RWPE1 (cell line): ENCODE measurements at places on chromosomes 16 and 17.
A peak's percentile ranks its signal among the peaks of the same experiment; 100 is the strongest.

- DNase-seq, result peak; percentile 32
Observed at GRCh38 chr17:16352667-16353316, 477 bp downstream of the CENPV start.

DNA sequence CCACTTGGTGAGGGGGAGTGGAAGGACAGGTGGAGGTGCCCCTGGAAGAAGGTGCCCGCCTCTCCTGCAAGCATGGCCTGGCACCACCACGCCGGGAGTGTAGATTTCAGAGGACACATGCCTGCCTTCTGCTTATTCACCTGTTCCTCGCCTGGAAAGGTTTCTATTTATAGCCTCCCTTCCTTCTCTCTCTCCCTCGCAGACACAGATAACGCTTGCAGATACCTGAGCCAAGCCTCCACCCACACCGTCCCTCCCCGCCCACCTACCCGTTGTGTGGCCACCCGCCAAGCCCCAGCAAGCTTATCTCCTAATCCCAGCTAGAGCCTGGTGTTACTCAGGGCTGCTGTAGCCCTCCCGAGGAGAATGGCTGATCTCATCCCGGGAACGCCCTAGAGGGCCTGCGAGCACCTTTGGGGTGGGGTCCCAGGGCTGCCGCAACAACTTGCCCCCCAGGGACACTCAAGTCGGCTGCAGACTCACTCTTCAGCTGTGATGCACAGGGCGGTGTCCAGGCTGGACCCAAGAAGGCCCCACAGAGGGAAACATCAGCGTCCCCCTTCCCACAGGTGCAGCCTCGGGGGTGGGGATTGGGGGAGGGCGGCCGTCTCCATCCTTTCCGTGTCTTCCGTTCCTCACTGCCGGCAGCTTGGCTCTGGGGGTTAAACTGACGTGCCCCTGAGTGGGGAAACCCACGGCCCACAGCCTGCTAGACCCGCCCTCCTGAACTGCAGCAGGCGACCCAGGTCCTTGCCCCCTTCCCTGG is 1.9 kb upstream of the SNAI3 start:
- no peak for DNase-seq

DNA sequence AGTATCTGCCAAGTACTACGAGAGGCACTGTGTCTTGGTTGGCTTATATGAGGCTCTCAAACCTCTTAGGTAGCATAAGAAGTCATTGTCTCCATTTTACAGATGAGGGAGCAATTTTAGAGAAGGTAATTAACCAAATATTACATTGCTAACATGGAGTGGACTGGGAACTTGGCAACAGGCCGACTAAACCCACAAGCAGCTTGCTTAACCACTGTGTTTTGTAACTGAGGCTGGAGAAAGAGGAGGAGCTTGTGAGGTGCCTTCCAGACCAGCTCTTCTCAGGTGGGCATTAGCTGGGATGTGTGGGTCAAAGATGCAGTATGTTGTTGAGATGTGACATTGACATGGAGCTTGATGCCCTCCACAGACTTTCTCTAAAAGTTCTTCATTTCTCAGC is 835.6 kb upstream of the RBFOX1 start:
- no peak for DNase-seq

- no peak for DNase-seq
Observed at GRCh38 chr17:43217614-43218087, 6.0 kb downstream of the TMEM106A start.

- no peak for DNase-seq
Observed at GRCh38 chr16:79809376-79809775, 208.8 kb upstream of the MAF start.

GRCh38 chr16:76653390-76654026 is 376.3 kb downstream of the CNTNAP4 start:
- DNase-seq, result peak; percentile 40

DNA sequence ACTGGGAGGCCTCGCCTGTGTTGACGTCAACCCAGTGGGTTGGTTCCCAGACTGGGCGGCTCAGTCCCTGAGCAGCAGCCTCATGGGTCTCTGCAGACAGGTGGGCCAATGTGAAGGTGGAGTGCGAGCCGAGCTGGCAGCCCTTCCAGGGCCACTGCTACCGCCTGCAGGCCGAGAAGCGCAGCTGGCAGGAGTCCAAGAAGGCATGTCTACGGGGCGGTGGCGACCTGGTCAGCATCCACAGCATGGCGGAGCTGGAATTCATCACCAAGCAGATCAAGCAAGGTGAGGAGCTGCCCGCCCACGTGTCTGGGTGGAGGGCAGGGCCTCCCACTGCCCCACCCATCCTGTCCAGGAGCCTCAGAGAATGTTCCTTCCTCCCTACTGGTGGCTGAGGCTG is 44.1 kb downstream of the MRC2 start:
- peak; percentile 82 for DNase-seq

GRCh38 chr16:57637020-57637419 is 8.6 kb downstream of the ADGRG1 start:
- no peak for DNase-seq

- DNase-seq, result no peak
Observed at GRCh38 chr16:79836144-79836543, 235.6 kb upstream of the MAF start.

DNA sequence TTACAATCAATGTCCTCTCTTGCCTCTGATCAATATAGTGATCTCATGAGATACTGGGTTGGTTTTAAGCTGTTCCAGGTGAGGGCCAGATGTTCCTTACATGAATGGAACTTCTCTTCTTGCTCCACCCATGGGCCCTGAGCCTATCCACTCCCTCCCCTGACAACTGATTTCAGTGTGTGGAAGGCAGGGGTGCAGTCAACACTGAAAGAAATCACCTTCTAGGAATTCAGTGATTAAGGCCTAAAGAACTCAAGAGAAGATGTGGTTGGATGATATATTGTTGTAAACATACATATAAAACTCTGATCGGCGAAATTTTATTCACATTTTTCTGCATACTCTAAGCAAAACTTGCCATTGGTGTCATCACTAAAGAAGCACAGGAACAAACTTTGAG is 6.7 kb upstream of the GOSR2 start:
- peak; percentile 49 for DNase-seq

GRCh38 chr16:75909746-75910145 is 183.5 kb upstream of the CPHXL start:
- peak; percentile 9 for DNase-seq

DNA sequence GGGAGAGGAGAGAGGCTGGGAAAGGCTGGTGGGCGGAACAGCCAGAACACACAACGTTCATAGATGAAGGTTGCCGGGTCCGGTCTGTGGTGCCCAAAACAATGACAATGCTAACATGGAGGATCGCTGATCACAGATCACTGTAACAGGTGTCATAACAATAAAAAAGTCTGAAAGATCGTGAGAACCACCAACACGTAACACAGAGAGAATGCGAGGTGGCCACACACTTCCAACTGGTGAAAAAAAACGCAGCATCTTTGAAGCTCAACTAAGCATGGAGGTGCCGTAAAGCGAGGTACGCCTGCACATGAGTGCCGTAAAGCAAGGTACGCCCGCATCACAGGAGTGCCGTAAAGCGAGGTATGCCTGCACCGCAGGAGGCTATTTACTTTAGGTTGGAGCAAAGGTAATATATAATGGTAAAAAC is 42.3 kb downstream of the ABR start:
- DNase-seq, result peak; percentile 83

DNA sequence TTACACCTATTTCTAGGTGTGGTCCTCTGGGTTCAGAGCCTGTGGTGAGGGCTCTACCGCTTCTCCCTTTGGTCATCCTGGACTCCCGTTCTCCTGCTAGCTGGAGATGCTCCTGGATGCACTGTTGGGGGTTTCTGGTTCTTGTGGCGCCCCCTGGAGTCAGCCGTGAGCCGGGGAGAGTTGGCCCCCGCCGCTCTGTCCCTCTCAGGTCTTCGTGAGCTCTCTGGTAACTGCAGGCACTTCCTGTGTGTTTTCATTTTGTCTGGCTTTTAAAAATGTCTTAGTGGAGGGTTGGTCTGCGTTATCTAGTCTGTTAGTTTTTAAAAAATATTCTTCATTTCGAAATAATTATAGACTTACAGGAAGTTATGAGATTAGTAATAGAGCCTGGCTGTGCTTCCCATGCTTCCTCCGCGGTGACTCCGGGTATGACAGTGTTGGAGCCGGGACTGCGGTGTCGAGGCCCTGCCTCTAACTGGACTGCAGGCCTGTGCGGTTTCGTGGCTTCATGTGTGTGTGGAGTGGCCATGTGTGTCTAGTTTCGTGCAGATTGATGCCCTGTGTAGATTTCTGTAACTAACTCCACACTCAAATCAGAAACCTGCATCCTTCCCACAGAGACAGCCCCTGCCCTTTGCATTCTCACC is 78.0 kb upstream of the ZNF750 start:
- no peak for DNase-seq

DNA sequence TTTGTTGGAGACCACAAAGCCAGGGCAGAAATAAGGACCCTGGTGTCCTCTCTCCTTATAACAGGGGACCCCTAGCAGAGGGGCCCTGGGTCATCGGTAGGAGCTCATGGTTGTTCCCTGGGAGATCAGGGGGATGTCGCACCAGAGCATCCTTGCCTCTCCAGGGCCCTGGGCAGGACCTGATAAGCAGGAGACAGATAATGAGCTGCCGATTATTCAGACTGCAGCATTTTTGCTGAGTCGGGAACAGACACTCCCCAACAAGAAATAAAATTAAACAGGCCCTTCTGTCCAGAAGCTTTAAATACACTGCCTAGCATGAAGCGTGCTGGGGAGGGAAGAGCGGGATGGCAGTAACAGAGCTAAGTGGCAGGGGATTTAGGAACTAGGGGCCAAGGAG is 15.4 kb upstream of the GFAP start:
- DNase-seq, result no peak

DNA sequence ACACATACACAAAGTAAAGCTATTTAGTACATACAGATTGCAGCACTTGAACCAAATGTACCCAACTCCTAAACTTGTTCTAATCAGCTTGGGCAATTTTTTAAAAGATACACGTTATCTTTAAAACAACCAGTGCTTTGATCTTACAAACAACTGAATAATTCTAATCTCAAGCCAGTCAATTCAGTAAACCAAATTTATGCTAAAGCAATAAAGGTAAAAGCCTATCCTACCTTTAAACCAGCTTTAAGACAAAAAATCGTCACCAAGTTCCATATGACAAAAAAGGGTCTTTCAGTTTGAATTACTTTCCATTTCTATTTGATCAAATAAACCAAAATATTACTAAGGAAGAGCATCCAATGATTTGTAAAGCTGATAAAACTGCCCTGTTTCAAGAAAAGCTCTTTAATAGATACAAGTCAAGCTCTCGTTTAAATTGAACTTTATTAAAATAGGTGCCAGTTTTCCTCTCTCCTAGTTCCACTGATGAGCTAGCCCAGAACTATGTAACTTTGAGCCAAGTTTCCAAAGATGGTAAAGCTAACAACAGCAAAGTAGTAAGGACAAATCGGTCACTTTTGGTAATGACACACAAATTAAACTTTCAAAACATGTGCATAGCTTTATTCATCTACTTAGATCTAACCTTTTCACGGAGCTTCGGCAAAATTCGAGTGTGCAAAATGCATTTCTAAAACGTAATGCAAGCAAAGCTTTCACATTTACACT is 10.2 kb downstream of the CRYBA1 start:
- DNase-seq, result no peak

DNA sequence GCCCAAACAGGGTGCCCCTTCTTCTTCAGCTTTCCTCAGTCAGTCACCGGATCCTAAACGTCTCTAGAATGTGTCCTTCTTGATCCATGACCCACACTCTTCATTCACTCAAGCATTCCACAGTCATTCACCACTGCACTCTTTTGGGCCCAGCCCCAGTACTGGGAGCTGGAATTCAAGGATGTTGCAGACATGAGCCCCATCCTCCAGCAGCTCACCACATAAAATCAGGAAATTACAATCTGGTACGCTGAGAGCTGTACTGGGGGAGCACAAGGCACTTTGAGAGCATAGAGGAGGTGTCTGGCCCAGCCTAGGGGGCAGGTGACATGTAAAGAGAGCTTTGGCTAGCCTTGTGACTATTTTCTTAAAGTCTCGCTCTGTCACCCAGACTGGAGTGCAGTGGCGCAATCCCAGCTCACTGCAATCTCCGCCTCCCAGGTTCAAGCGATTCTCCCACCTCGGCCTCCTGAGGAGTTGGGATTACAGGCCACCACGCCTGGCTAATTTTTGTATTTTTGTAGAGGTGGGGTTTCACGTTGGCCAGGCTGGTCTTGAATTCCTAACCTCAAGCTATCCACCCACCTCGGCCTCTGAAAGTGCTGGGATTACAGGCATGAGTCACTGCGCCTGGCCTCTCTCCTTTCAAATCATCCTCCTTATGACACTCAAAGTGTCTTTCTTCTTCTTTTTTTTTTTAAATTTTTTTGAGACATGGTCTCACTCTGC is 18.7 kb downstream of the CES4A start:
- DNase-seq, result no peak
